ENCODE measurements at places on chromosomes 3 and 15. TPM values are rescaled to one million over a fixed set of nuclear protein-coding genes. Genes with fewer than 3 reads are reported as not detected.

GRCh38 chr3:16399473-16399872 lies 114.0 kb downstream of the RFTN1 start:
- peak overlapping the region; percentile 43 for H3K27ac ChIP-seq
- no peak overlapping the region for H3K4me3 ChIP-seq
- H3K27me3 ChIP-seq: no peaks in the 10 kb centered on the region
- H3K36me3 ChIP-seq: peaks cover 63% of the 10 kb centered on the region
- H3K4me1 ChIP-seq: peaks cover 49% of the 10 kb centered on the region

DNA sequence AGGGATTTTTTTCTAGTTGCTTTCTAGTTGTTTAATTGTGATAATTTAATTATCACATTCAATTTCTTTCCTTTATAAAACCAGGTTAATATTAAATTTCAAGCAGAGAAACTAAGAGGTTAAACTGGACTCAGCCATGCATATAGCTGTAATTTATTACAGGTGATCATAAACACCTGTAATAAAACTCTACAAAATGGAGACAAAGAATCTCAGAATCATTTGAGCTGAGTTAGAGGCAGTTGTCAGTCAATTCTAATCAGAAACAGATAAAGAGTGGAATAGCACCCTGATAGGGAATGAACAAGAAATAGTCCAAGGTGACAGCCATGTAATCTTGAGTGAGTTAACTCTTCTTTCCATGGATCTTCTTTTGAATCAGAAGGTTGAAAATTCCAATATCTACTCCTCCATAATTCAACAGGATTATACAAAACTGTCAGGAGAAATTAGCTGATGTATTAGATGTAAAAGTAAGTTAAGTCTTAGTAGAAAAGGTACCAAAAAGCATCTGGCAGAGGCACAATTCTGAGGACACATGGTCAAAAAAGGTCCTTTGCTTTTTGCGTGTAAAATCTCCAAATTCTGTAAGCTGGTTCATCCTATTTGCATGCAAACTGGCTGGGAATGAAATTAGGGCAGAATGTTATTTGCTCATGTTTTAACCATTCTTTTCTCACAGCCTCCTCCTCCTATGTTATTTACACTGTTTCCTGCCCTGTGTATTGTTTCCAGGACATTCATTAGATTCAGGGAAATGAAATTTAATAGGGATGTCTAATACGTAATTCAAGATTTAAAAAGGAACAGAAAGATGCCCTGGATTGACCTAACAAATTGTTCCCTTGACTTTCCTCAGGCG lies 39.4 kb upstream of the B3GNT5 start:
- H3K4me1 ChIP-seq: peaks cover 43% of the 10 kb centered on the region
- H3K27me3 ChIP-seq: no peaks in the 10 kb centered on the region
- DNase-seq: no peak

GRCh38 chr15:87492321-87492720 lies 764.2 kb downstream of the NTRK3 start:
- DNase-seq: no peak
- no peak overlapping the region for H3K4me3 ChIP-seq
- no peaks in the 10 kb centered on the region for H3K36me3 ChIP-seq
- no peaks in the 10 kb centered on the region for H3K4me1 ChIP-seq
- no peak overlapping the region for H3K27ac ChIP-seq

- DNase-seq: no peak
- H3K27me3 ChIP-seq: peaks cover 3% of the 10 kb centered on the region
- H3K4me3 ChIP-seq: no peak overlapping the region
- no peaks in the 10 kb centered on the region for H3K4me1 ChIP-seq
Measured at GRCh38 chr3:171658841-171659240, 151.4 kb downstream of the PLD1 start.

- DNase-seq: no peak
- H3K36me3 ChIP-seq: no peaks in the 10 kb centered on the region
- peaks cover 20% of the 10 kb centered on the region for H3K27me3 ChIP-seq
Measured at GRCh38 chr15:59399465-59400102, 26.9 kb upstream of the MYO1E start.

DNA sequence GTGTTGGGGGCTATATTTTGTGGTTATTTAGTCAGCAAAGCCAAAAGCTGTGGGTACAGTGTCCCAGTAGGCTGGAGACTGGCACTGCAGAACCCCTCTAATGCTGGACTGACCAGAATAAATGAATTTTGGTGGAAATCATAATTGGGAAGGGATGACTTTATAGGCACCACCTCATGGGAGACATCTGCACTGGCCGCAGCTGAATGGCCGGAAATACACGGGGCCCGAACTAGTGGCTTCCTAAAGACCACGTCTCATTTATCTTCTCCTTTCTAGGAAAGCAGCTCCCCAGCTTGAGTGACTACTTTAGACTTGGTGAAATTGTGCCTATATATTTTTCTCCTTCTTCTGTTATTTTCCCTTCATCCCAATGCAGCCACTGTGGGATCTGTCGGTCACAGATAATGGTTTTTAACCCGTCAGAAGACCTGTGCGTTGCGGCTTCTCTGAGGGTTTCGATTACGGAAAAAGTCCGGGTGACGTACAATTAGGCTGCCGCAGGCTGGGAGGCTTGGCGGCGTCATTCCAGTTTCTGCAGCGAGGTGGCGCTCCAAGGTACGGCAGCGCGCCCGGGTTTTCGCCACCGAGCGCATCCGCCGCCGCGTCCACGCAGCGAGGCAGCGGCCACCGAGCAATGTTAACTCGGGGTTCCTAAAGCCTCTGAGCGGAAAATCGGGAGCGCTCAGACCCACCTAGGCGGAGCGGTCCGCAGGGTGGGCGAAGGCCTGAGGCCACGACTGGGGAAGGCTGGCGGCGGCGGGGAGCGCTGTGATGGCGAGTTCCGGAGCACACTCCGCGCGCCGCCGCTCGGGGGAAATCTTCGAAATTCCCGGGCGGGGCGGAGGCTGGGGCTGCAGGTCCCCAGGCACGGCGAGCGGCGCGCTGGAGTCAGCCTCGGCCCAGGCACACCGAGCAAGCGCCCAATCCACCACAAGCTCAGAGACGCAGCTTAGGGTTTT lies 26.3 kb downstream of the NR2F2 start:
- no peak overlapping the region for H3K27ac ChIP-seq

- H3K27me3 ChIP-seq: peaks cover 16% of the 10 kb centered on the region
- H3K4me1 ChIP-seq: no peaks in the 10 kb centered on the region
- H3K36me3 ChIP-seq: no peaks in the 10 kb centered on the region
- no peak overlapping the region for H3K4me3 ChIP-seq
- no peak overlapping the region for H3K27ac ChIP-seq
- no peak for DNase-seq
Measured at GRCh38 chr3:53513556-53514190, 19.3 kb downstream of the CACNA1D start.

DNA sequence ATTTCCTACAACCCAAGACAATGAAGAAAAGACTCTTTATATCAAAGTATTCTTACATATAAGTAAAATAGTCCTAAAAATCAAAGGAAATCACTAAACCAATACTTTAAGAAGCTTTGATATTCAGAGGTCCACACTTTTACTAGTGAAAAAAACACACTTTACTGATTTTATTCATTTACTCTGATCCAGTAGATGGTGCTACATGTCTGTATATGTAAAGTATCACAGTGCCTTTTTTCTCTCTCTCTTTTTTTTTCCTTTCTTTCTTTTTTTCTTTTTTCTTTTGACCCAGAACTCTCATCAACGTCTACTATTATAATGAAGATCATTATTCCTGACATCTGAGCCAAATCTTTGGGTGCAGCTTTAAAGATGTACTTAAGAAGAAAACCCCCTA lies 10.8 kb upstream of the CCDC39 start:
- DNase-seq: no peak
- no peaks in the 10 kb centered on the region for H3K4me1 ChIP-seq
- H3K4me3 ChIP-seq: no peak overlapping the region

GRCh38 chr15:65828585-65828984 lies 36.5 kb upstream of the DENND4A start:
- H3K36me3 ChIP-seq: peaks cover 9% of the 10 kb centered on the region
- H3K4me3 ChIP-seq: peak overlapping the region; percentile 9
- no peaks in the 10 kb centered on the region for H3K27me3 ChIP-seq
- H3K4me1 ChIP-seq: peaks cover 52% of the 10 kb centered on the region
- H3K27ac ChIP-seq: peak overlapping the region; percentile 96

MEIS2 gene
- total RNA-seq: not detected

NR2E3 gene
- total RNA-seq: not detected

GPR62 gene
- total RNA-seq: not detected

EIF4G1 gene
- total RNA-seq: 437 TPM

RTP1 gene
- total RNA-seq: not detected

GPR176 gene
- total RNA-seq: 0.16 TPM

All from activated CD8-positive, alpha-beta T cell treated with anti-CD3 and anti-CD28 coated beads for 36 hours (primary cell).